ENCODE measurements at places on chromosomes 12 and 14.
A peak's percentile ranks its signal among the peaks of the same experiment; 100 is the strongest.

DNA sequence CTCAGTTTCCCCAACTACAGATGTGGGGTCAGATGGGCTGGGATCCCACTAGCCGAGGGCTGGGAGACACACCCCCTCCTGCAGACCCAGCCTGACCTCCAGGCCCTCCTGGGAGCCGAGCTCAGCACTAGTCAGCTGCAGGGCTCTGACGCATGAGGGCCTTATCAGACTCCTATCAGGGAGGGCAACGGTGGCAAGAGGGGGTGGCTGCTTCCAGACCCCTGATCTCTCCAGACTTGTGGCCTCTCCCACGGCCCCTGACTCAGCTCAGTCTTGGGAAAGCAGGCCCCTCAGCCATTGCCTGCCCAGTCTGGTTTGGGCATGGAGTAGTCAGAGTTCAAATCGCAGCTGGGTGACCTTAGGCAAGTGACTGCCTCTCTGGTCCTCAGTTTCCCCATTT lies 2.5 kb downstream of the RASAL1 start:
- DNase-seq, result no peak

DNA sequence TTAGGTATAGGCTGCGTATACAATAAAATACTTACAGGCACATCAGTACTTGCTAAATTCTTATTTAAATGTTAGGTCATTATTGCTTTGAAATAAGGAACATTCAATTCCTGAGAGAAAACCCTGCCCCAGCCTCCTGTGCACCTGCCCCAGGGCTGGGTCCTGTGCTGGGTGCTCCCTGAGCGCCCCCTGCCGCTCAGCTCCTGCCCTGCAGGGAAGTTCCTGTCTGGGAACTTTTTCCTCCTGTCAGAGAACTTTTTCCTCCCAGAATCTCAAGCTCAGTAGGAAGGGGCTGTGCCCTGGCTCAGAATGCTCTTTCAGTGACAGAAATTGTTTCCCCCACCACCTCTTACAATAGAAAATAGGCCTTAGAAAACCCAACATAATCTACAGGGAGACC lies 751.1 kb downstream of the TMEM121 start:
- no peak for DNase-seq

GRCh38 chr12:120013659-120014380 lies 24.8 kb downstream of the BICDL1 start:
- DNase-seq, result peak; percentile 18

- DNase-seq, result no peak
Observed at GRCh38 chr14:77355811-77356210, 21.1 kb downstream of the TMED8 start.

GRCh38 chr14:103393070-103393469 lies 7.9 kb downstream of the MARK3 start:
- peak; percentile 71 for DNase-seq

DNA sequence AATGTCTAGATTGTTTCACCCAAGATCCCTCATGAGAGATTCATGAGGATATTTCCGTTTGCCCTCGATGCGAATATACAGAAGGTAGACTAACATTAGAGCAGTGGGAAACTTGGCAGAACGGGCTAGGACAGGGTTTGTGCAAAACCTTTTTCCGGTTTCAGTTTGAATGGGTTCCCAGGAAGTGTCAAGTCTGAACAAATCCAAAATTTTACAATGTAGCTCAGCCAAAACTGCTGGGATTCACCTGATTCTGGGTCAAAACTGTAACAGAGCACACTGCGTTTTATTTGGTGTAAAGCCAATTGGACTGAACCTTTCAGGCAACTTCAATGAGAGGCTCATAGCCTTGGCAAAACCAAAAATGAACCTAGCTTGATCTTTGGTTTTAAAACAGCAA lies 337.8 kb upstream of the DIO2 start:
- DNase-seq, result no peak

All from mesendoderm (in vitro differentiated cells).